Stimulated activated memory B cell treated with anti-CD40 and anti-IgM and Interleukin-4, amounts not matched to agents 10 μg/mL and 1 μg/mL and 100 μg/mL, for 72 hours (primary cell): ENCODE measurements at places on chromosomes 3 and 15.

GRCh38 chr15:53862386-53862785 is 102.9 kb upstream of the WDR72 start:
- ATAC-seq: no peak
- no peaks in the 10 kb centered on the region for H3K4me1 ChIP-seq
- H3K27me3 ChIP-seq: no peaks in the 10 kb centered on the region
- no peak overlapping the region for H3K4me3 ChIP-seq
- H3K36me3 ChIP-seq: no peaks in the 10 kb centered on the region
- H3K27ac ChIP-seq: no peak overlapping the region

DNA sequence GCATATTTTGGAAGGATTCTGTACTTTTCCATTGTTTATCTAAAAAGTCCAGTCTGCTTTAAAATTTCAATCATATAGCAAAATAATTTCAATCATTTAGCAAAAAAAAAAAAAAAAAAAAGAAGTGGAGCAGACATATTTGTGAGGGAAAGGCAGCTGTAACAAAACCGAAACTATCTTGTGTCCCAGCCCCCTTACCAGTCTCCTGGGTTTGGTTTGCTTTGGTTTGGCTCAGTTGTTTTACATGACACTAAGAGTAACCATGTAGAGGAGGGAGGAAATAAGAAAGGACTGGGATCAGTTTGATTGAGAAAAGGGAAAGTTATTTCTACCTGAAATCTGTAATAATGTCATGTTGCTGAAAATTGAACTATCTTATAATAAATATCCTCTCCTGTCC is 158.8 kb upstream of the GADL1 start:
- no peak overlapping the region for H3K27ac ChIP-seq
- no peaks in the 10 kb centered on the region for H3K36me3 ChIP-seq
- H3K27me3 ChIP-seq: peaks cover 5% of the 10 kb centered on the region
- no peaks in the 10 kb centered on the region for H3K4me1 ChIP-seq
- no peak for ATAC-seq
- H3K4me3 ChIP-seq: no peak overlapping the region

GRCh38 chr15:57403566-57404325 is 27.4 kb downstream of the CGNL1 start:
- H3K4me3 ChIP-seq: no peak overlapping the region
- peaks cover 28% of the 10 kb centered on the region for H3K27me3 ChIP-seq
- no peak for ATAC-seq
- H3K27ac ChIP-seq: no peak overlapping the region

DNA sequence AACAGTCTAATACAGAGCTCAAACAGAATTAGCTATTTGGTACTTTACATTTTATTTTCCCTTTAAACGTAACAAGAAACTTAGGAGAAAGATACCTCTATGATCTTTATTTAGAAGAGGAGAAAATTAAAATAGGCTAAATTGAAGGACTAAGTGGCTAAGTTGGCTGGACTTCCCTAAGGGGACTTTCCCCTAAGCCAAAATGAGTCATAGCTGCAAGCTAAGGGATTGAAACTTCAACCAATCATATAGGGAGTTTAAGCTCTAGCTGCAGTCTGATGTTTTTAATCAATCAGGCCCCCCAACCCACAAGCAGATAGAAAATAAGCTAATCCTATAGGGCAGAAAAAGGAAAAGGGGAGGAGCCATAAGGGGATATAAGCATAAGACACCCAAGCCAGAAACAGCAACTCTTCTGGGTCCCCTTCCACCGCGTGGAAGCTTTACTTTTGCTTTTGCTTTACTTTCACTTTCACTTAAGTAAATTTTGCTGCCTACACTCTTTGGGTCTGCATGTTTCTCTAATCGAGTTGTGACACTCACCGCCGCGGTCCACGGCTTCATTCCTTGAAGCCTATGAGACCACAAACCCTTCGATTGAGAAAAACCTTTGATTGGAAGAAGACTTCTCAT is 1108.5 kb upstream of the EPHA6 start:
- ATAC-seq: no peak
- H3K27me3 ChIP-seq: no peaks in the 10 kb centered on the region
- no peak overlapping the region for H3K27ac ChIP-seq
- H3K4me1 ChIP-seq: no peaks in the 10 kb centered on the region

- no peak for ATAC-seq
- no peak overlapping the region for H3K27ac ChIP-seq
These were observed 46.4 kb downstream of the ZNF106 start for GRCh38 chr15:42444415-42445063.

GRCh38 chr15:36887214-36887961 is 213.0 kb downstream of the MEIS2 start:
- H3K36me3 ChIP-seq: no peaks in the 10 kb centered on the region
- peaks cover 20% of the 10 kb centered on the region for H3K4me1 ChIP-seq
- H3K27me3 ChIP-seq: peaks cover 76% of the 10 kb centered on the region

DNA sequence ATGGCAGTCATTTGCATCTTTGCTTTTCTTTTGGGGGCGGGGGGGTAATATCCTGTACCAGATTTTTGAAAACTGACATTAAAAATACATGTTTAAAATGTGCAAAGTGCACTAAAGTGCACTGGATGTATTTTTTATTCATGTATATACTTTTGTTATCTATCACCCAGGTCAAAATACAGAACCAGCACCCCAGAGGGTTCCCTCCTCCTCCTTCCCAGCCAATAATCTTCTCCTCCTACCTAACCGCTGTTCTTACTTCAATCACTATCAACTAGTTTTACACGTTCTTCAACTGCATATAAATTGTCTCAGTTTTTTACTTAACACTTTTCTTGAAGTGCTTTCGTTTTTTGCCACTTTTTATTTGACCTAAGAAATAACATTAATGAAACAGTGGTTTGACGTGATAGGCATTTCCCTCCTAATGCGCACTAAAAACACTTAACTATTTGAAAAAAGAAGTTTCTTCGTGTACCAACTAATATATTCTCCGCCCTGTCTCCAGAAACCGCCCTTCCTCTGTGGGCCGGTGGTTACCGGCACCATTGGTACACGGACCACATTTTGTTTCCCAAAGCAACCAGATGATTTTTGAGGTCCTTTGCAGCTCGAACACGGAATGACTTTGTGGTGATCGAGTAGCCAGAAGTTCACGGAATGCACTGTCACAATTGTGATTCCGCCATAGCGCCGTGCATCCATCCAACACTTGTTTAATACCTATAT is 836 bp upstream of the AKAP13 start:
- peak overlapping the region; percentile 84 for H3K4me3 ChIP-seq
- peaks cover 44% of the 10 kb centered on the region for H3K4me1 ChIP-seq
- no peak for ATAC-seq
- H3K27me3 ChIP-seq: no peaks in the 10 kb centered on the region
- H3K36me3 ChIP-seq: no peaks in the 10 kb centered on the region
